Naive thymus-derived CD4-positive, alpha-beta T cell (primary cell): ENCODE measurements at places on chromosomes 11 and 22. TPM values are rescaled to one million over a fixed set of nuclear protein-coding genes. Genes with fewer than 3 reads are reported as not detected.

C11orf42 gene
- total RNA-seq: not detected

ESRRA gene
- 39.4 and 40.5 TPM in 2 replicates for total RNA-seq

SCGB1C1 gene
- not detected in 2 replicates for total RNA-seq

GRCh38 chr11:102900346-102900745 lies 25.6 kb upstream of the MMP12 start:
- H3K36me3 ChIP-seq: no peaks in the 10 kb centered on the region
- DNase-seq: no peak
- no peaks in the 10 kb centered on the region for H3K4me1 ChIP-seq
- no peak overlapping the region for H3K4me3 ChIP-seq
- H3K27me3 ChIP-seq: no peaks in the 10 kb centered on the region
- no peak overlapping the region for H3K27ac ChIP-seq

- no peaks in the 10 kb centered on the region for H3K36me3 ChIP-seq
- H3K27ac ChIP-seq: no peak overlapping the region
- no peaks in the 10 kb centered on the region for H3K4me1 ChIP-seq
- H3K4me3 ChIP-seq: no peak overlapping the region
Observed at GRCh38 chr11:44267750-44268613, 42.0 kb downstream of the ALX4 start.

DNA sequence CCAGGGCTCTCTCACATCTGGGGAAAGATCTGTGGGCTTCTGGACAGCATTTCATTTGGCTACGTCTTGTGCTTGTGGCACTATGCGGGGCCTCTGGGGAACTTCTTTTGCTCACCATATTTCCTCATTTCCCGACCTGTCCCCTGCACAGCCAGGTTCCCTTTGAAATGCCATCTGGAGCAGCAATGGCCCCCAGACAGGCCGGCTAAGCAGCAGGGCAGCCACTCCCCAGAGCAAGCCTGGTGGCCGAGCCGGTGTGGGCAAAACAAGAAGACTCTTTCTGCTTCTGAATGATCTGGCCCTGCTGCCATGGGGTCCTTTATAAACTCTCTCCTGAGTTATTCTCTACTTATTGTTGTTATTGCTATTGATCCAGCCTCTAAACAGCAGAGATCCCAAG lies 190.7 kb upstream of the NECTIN1 start:
- no peak overlapping the region for H3K4me3 ChIP-seq
- H3K4me1 ChIP-seq: no peaks in the 10 kb centered on the region
- no peak for DNase-seq
- no peaks in the 10 kb centered on the region for H3K36me3 ChIP-seq
- H3K27ac ChIP-seq: no peak overlapping the region

DNA sequence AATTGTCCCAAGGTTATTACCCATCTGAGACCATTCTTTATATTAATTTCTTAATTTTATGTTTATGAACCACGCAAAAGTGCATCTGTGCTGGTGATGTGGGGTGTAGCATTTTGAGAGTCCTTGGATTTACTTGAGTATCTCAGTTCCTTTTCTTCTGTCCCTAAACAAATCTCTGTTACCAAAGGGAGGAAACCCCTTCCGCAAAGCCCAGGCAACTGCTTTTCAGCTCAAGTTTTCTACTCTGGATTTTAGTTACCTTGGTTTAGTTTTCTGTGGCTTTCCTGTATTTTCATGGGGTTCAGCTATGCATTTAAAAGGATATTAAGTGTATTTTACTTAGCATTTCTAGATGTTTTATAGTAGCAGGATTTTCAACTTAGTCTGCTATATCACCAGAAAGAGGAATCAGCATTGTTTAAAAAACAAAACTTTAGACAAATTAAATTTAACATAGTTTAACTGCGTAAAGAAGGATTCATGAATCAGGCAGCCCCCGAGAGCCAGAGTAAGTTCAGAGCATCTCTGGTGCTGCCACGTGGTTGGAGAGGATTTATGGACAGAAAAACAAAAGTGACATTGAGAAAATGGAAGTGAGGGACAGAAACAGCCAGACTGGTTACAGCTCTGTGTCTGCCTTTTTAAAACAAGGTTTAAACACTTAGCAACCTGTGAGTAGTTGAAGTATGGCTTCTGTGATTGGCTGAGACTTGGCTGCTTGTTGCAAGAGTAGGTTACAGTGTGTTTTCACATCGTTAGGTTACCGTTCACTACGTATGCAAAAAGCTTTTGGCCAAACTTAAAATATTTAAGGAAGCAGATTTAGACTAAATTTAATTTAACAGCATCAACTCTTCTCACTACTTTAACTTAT lies 9.6 kb downstream of the ADM start:
- H3K4me3 ChIP-seq: no peak overlapping the region
- no peaks in the 10 kb centered on the region for H3K36me3 ChIP-seq
- no peaks in the 10 kb centered on the region for H3K4me1 ChIP-seq
- no peak overlapping the region for H3K27ac ChIP-seq

DNA sequence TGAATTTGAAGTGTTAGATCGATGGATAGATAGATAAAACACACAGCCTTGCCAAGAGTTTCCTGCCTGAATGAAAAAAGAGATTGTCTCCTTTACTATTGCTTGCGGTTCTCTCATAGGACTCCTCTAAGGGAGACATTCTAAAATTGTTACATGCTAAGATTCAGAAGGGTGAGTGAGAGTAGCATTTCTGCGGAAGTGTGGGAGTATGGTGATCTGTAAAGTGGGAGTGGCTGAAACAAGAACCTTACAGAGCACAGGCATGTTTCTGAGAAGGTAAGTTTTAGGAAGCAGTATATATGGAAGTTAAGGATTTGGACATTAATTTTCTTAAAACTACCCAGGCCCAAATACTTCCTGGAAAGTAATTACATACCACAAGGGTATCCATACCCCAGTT lies 139.6 kb downstream of the TRIM44 start:
- no peaks in the 10 kb centered on the region for H3K27me3 ChIP-seq
- H3K4me3 ChIP-seq: no peak overlapping the region
- no peaks in the 10 kb centered on the region for H3K36me3 ChIP-seq
- no peaks in the 10 kb centered on the region for H3K4me1 ChIP-seq

DNA sequence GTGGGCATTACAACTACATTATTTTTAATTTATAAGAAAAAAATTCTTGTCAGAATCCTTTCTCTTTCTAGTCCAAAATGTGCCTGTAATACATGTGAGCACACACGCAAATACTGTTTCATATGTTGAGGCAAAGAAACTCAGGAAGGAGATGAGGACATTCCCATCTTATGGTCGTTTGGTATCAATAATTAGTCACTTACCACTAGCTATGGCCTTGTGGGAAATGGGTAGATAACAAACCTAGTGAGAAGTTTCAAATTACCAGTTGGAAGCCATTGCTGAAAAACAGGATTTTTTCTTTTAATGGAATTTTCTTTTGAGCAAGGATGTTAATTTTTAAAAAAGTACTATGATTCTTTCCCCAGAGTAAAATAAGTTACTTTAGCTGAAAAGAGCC lies 25.7 kb downstream of the AMOTL1 start:
- H3K4me1 ChIP-seq: no peaks in the 10 kb centered on the region
- DNase-seq: no peak
- H3K27me3 ChIP-seq: no peaks in the 10 kb centered on the region
- no peak overlapping the region for H3K4me3 ChIP-seq
- no peak overlapping the region for H3K27ac ChIP-seq

DNA sequence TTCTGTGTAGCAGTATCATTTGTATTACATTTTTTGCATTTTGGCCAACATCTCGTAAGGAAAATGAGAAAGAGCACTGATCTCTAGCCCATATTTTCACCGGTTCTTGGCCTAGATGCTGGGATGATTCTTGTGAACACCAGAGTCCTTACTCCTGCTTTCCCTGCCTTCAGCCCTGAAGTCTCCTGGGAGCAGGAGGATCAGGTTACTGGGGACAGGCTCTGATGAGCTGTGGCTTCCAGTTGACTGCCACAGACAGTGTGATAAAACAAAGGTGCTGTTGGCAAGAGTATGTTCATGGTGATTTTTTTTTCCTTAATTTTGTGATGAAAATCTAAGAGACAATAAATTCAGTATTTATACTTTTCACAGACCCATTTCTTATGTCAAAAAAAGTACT lies 34.2 kb upstream of the ADSL start:
- H3K4me1 ChIP-seq: no peaks in the 10 kb centered on the region
- peaks cover 78% of the 10 kb centered on the region for H3K36me3 ChIP-seq
- no peaks in the 10 kb centered on the region for H3K27me3 ChIP-seq
- no peak for DNase-seq
- no peak overlapping the region for H3K4me3 ChIP-seq
- peak overlapping the region; percentile 25 for H3K27ac ChIP-seq

GRCh38 chr11:64892411-64892831 lies 14.0 kb upstream of the EHD1 start:
- H3K27ac ChIP-seq: no peak overlapping the region
- H3K27me3 ChIP-seq: no peaks in the 10 kb centered on the region
- no peak for DNase-seq
- H3K4me3 ChIP-seq: no peak overlapping the region

- H3K36me3 ChIP-seq: no peaks in the 10 kb centered on the region
- no peak overlapping the region for H3K4me3 ChIP-seq
- no peaks in the 10 kb centered on the region for H3K27me3 ChIP-seq
- peaks cover 6% of the 10 kb centered on the region for H3K4me1 ChIP-seq
Observed at GRCh38 chr11:78085972-78086371, 6.3 kb upstream of the NDUFC2 start.

GRCh38 chr11:36233204-36233603 lies 56.0 kb downstream of the COMMD9 start:
- H3K4me1 ChIP-seq: no peaks in the 10 kb centered on the region
